GM04504 (cell line): ENCODE measurements at places on chromosomes 1 and 21.

DNA sequence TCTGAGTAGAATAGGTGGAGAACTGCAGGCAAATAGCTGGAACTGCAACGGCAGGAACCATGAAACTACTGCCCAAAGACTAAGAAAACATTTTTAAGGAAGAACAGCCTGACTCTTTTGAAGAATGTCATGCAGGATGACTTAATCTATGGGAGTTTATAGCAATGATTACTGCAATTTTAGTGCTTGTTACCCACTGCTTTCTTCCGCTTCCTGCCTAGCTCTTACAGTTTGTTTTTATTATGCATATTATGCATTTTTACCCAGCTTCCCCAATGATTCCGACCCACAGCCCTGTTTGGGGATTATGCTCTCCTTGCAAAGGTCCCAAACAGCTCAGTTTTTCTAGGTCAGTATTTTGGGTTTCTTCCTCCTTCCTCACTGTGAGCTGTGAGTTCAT, 71.2 kb downstream of the PCNX2 start:
- no peak for DNase-seq

DNA sequence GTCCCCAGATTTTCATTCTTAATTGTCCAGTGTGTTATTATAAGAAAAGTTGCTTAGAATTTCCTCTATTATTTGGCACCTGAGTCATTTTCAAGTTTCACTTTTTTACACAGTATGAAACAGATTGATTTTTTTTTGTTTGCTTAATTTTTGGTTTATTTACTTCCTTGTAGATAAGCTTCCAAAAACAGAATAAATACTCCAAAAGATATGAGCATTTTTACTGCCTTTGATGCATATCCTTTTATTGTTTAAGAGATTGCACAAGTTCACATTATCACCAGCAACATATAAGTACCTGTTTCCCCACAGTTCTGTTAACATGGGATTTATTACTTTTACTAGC, 36.3 kb upstream of the AHCYL1 start:
- no peak for DNase-seq

DNA sequence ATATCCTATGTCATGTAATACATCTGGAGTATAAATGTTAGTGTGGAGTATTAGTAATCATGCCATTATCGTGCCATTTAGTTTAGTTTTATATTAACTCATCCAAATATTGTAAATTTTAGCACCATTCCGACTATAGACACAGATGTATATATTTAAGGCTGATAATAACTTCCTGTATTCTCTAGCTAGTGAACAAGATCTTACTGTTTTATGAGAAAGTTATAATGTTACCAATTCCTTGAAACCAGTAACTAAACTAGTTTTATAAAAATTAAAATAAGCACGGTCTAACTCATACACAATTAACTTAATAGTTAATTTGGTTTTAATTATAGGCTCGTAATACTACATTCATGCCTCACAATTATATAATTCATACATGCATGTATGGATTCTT, 808.6 kb downstream of the USP25 start:
- DNase-seq, result no peak

GRCh38 chr1:176066709-176067108, 140.4 kb downstream of the COP1 start:
- no peak for DNase-seq

- peak; percentile 8 for DNase-seq
Measured at GRCh38 chr1:228691926-228692325, 43.4 kb upstream of the RHOU start.

DNA sequence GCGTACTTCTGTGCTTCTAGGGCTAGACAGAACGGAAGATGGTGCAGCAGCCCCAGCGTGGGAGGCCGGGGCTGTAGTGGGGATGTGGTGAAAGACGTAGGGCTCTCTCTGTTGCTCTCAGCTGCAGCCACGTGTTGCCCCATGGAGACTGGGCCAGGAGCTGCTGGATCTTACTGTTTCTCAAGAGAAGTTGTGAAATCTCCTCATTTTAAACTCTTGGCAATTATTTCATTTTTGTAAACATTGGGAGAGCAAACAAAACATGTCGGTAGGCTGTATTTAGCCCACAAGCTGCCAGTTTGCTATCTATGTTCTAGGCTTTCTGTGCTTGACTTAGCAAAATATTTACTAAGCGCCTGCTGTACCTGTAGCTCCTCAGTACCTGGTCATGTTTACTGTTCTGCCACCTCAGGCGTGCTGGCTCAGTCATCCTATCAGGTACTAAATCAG, 15.9 kb upstream of the ELOA start:
- DNase-seq, result peak; percentile 50

GRCh38 chr1:39398278-39399021, 93.0 kb upstream of the BMP8A start:
- peak; percentile 93 for DNase-seq

- DNase-seq, result no peak
Measured at GRCh38 chr1:18114726-18115410, 7.3 kb downstream of the IGSF21 start.

DNA sequence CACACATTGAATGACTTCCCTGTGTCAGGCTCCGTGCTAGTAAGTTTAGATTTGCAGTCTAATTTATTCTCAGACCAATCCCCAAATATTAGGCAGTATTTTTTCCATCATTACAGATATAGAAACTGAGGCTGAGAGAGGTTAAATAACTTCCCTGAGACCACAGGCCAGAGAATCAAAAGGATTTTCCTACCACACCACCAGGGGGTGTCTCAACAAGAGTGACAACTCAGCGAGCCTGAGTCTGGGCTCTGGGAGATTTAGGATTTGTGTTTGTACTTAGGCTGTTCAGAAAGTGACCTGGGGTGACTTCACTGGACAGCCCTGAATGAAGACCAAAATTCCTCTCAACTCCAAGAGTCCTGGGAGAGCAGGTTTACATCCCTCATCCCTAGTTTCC, 13.3 kb upstream of the LCE5A start:
- no peak for DNase-seq
